Large intestine (tissue), 12 donors: ENCODE measurements at places on chromosomes 3 and 15.

- DNase-seq = peak; percentile 84
- H3K27me3 ChIP-seq = peaks cover 39% of the 10 kb centered on the region
- peak overlapping the region; percentile 65 for H3K4me3 ChIP-seq
- H3K4me1 ChIP-seq = no peaks in the 10 kb centered on the region
- peak overlapping the region; percentile 23 for H3K27ac ChIP-seq
Measured at GRCh38 chr15:82680200-82681102, 29.2 kb downstream of the AP3B2 start.

- no peak overlapping the region for H3K27ac ChIP-seq
- no peak for DNase-seq
- peaks cover 6% of the 10 kb centered on the region for H3K4me1 ChIP-seq
- H3K4me3 ChIP-seq = no peak overlapping the region
Measured at GRCh38 chr3:65975032-65975431, 63.7 kb downstream of the MAGI1 start.

GRCh38 chr3:167829071-167829470, 93.5 kb downstream of the SERPINI1 start:
- no peaks in the 10 kb centered on the region for H3K4me1 ChIP-seq
- no peaks in the 10 kb centered on the region for H3K36me3 ChIP-seq
- no peak for DNase-seq
- no peaks in the 10 kb centered on the region for H3K27me3 ChIP-seq
- no peak overlapping the region for H3K27ac ChIP-seq
- no peak overlapping the region for H3K4me3 ChIP-seq

DNA sequence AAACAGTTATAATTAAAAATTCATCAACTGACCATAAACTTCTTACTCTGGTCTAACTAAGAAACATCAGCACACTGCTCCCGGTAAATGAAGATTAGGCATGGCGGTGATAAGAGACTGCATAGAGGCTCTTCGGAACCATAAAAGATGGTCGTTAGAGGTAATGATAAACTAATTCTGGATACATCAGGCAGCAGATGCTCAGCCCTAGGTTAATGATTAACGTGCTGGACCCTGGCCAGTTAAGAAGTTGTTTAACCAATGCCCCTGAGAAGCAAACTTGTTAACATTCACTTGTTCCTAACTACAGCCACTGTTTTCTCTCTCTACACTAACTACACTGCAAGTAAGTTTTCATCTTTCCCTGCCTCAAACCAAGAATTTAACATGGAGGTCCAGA, 111.5 kb downstream of the PDZRN3 start:
- peak; percentile 93 for DNase-seq
- no peak overlapping the region for H3K4me3 ChIP-seq
- no peaks in the 10 kb centered on the region for H3K36me3 ChIP-seq
- peak overlapping the region; percentile 63 for H3K27ac ChIP-seq
- no peaks in the 10 kb centered on the region for H3K27me3 ChIP-seq

DNA sequence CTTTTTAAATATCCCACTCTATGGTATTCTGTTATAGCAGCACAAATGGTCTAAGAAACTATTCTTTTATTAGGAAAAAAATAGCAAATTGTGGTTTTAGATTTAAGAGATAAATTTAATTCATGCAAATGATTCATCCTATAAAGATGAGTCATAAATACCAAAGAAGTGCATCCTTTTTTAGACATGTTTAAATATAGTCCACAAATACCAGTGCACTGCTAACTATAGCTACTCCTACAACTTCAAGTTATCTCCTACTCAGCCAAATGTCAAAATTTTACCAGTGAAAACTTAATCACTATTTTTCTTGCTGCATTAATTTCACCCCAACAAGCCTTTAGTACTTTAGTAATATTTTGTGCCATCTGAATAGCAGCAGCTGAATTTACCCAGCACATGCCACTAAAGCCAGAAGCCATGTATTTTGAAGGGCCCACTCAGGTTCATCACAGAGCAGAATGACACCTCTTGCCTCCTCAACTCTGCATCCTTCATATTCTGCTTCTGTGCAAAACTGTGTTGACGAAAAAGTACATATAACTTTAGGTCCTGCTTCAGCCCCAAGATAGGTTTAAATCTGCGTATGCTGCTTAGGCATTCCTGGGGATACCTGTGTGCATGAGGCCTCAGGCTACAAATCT, 24.9 kb downstream of the CX3CR1 start:
- no peak overlapping the region for H3K4me3 ChIP-seq
- H3K36me3 ChIP-seq = no peaks in the 10 kb centered on the region
- H3K27ac ChIP-seq = no peak overlapping the region
- H3K4me1 ChIP-seq = no peaks in the 10 kb centered on the region
- DNase-seq = no peak

DNA sequence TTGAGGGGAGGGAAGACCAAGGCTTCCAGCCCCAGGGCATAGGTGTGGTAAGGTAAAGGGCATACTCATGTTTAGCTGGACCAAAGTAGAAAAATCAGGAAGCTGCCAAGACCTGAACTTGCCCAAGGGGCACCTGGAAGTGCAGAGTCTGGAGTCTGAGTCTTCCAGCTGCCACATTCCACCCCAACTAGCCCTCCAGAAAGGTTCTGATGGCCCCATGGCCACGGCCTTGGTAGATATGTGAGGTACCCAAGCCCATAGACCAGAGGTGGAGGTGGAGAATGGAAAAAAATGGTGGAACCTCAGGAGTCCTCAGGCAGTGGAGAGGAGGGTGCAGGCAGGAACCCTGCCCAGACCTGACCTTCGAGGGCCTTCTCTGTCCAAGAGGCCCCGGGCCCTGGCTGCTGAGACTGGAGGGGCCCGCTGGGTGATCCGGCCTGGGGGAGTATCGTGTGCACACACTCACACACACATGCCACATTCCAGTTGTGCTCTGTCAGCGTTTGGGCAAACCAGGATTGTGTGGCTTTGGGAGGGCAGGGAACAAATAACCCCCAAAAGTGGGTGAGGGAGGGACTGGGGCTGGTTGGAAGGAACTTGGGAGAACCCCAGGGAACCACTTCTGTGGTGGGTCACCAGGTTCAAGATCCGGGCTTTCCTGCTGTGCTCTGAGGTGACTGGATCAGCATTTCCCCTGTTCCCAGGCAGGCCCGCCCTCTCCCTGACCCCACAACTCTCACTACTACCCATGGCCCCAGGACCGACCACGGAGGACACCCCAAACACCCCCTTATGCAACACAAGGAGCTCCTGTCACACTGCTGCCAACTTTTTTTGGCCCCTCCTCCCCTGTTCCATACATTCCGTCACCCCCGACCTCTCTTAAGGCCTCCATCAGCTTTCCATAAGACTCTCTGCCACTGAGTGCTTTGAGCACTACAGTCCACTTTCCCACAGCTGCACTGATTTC, 11.6 kb downstream of the MYL3 start:
- peaks cover 35% of the 10 kb centered on the region for H3K4me1 ChIP-seq
- H3K27me3 ChIP-seq = no peaks in the 10 kb centered on the region
- H3K27ac ChIP-seq = no peak overlapping the region

- no peaks in the 10 kb centered on the region for H3K27me3 ChIP-seq
- no peak overlapping the region for H3K4me3 ChIP-seq
- DNase-seq = no peak
Measured at GRCh38 chr3:71003511-71003910, 580.0 kb downstream of the FOXP1 start.
